Stimulated activated CD8-positive, alpha-beta memory T cell treated with anti-CD3 and anti-CD28 coated beads, Interleukin-15, amount 100 ng/mL, for 24 hours (primary cell): ENCODE measurements at places on chromosomes 7 and 10.

DNA sequence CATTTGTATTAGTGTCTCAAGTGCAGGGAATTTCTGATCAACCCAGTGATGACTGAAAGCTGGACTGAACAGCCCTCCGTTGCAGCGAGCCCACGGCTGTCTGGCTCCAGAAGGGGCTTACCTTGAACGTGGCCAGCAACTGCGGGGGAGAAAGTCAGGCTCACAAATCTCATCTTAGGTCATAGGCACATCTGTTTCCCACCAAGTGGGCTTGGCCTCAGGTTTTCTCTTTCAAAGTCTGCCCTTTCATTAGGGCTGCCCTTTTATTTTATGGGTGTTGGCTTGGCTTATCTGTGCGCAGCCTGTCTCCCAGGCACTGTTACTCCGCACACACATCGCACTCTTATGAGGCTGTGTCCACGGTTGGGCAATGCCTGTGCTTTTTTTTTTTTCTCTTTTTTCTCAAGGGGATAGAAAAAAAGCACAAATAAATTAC, 178.0 kb downstream of the JCAD start:
- no peak for DNase-seq

DNA sequence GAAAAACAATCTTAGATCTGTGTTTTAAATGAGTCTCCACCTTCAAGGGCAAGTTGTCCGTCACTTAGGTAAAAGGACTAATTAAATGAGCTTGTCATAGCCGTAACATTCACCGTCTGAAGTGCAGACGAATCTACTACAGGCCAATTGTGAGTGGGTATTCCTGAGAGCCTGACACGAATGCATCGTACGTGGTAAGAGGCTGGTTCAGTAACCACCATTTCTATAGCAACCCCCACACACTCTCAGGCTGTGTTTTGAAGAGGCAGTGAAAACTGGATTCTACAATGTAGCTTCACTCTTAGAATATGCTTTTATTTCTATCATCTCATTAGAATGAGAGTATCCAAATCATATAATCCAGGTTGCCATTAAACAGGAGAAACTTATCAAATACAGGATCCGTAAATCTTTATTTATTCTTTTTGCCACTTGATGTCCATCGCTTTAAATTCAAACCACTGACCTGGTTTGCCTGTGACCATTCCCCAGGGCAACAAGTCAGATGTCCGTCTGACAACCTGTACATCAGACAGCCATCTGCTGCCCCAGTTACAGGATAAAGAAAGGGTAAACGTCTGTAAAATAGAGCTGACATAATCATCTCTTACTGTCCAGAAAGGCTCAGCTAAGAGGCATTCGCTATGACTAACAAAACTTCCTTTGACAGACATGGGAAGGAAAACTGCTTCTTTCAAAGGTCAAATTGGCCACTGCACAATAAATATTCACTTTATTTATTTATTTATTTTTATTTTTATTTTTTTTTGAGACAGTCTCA, 70.3 kb upstream of the NMT2 start:
- no peak for DNase-seq

- no peak for DNase-seq
Observed at GRCh38 chr7:138720286-138720685, 19.1 kb upstream of the SVOPL start.

DNA sequence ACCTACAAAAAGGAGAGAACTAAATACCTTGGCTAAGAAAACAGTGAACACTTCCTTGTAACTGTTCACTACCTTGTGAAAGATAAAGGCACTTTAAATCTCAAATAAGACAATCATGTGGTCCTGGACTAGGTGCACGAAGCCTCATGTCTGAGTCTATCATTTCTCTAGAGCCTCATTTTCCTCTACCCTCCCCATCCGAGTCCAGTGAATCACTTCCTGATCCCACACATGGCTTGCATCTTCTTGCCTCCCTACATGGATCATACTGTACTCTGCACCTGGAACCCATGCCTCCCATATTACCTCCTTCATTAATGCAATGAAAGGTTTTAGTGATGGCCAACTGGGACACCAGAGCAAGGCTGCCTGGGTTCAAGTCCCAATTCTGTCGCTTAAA, 34.5 kb downstream of the SNX10 start:
- DNase-seq = no peak

DNA sequence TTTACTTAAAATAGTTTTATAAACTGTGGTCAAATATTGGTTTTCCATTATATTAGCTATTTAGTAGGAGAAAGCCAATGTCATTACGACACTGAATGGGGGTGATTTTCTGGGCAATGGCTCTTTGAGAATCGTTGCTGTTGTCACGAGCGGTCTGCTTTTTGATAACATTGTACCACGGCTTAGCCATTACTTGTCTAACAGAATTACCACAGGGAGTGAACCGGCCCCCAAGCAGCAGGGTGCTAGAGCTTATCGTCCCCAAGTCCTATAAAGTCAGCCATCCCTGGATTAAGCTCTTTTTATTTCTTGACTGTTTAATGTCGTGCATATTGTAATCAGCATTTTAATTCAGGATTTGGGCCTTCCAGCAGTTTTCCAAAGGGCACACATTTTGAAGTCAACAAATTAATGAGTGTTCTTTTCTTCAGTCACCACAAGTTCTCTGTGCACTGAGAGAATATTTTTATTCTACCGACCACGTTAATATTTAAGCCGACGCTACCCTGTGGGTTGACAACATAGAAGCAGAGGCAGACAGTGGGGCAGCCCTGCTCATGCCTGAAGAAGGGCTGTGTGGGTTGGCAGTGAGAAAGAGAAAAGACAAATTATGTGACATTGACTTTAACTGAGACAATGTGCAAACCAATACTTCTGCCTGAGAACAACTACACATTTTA, 125.8 kb downstream of the ICA1 start:
- no peak for DNase-seq

DNA sequence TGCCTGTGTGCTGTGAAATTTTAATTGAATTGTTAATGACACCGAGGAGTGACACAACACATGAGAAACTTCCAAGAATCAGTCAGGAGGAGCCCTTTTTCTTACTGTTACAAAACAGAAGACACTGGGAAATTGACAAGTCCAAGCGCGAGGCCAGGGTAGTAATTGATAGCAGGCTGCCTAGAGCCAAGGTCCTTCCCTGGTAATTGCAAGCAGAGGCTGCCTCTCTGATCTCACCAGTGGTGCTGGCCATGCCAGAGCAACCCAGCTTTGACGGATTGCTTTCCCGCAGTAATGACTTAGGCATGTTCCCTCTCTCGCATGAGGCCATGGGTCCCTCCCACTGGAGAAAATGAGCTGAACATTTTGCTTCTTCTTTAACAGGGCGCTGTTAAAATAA, 111.5 kb downstream of the LRMDA start:
- no peak for DNase-seq

GRCh38 chr10:63720072-63720537, 198.9 kb downstream of the REEP3 start:
- no peak for DNase-seq

DNA sequence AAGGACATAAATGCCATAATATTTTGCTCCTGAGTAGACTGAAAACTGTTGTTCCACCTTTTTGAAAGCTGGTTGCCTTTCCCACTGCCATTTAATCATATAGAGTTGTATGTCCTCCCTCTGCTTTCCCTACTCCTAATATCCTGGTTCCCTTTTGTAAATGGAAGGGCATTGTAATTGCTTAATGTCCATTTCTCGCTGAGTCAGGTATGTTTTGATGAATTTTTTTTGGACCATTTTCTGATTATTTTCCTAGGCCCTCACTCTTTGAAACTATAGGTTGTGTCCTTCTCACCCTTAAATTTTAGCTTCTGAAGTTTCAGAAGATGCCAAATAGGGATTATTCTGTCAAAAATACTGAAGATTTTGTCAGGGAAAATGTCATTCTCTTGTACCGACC, 45.5 kb downstream of the WAC start:
- DNase-seq = no peak

DNA sequence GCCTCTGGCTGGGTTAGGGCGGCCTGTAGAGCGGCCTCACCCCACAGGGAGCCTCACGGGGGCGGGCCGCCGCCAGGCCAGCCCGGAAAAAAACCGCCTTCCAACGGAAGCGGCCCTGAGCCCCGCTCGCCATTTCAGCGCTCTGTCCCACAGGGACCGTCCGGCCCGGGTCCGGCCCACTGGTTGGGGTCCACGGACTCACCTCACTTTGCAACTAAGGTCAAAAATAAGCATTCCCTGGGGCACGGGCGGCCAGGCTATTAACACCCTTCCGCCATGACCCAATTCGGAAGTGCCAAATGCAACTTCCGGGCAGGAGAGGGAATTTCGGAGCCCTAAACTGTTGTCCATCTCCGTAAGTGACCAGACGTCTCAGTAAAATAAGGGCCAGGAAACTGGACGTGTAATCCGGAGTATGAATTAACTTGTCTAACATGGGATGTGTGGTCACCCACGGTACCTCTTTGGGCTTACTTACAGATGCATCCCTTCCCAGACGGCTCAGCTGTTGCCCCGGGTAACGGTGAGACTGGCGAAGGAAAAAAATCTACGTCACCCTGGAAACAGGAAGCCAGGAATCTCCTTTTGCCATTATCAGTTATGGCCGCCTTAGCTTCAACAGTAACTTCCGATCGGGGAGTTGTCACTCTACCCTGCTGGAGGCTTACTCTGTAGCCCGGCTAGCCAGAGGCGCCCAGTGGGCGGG, at the start of gene BBIP1:
BBIP1 (minus strand) TSS at position 538 of the 706 bp plus-strand sequence. CDS start 1,023 bp downstream, outside the sequence.
- peak; percentile 54 for DNase-seq

DNA sequence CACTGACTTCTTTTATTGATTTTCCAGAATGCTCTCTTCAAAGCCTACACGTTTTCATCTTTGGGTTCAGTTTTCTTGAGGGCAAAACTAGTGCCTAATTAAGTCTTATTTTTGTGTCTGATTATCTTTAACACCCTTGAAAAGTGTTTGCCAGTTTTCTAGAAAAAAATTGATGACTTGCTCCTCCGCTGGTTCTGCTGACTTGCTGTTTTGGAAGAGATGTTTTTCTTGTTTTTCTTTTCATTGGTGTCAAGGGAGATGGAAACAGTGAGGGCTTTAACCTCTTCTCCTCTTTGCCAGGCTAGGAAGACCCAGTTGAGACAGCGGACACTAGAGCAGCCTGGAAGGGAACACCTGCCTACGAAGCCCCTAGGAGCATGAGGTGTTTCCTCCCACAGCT, 123.7 kb upstream of the EEPD1 start:
- DNase-seq = no peak

DNA sequence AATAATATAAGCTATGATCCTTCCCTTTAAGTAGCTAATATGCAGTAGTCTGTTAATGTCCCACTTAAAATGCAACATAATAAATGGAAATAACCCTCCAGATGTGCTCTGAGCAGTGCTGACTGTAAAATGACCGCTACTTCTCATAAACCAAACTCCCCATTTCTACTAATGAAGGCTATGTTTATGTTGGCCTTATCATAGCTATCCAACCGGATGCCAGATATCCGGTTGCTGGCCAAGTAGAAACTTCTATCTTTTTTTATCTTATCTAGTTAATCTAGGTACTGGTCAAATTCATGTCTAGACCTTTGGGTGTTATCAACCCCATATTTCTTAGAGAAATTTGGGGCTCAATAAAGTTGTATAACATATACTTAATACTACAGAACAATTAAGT, 56.6 kb downstream of the CHRM2 start:
- DNase-seq = no peak

- no peak for DNase-seq
Observed at GRCh38 chr10:34437906-34438305, 377.2 kb downstream of the PARD3 start.

- DNase-seq = no peak
Observed at GRCh38 chr10:129694184-129694583, 227.1 kb downstream of the MGMT start.

DNA sequence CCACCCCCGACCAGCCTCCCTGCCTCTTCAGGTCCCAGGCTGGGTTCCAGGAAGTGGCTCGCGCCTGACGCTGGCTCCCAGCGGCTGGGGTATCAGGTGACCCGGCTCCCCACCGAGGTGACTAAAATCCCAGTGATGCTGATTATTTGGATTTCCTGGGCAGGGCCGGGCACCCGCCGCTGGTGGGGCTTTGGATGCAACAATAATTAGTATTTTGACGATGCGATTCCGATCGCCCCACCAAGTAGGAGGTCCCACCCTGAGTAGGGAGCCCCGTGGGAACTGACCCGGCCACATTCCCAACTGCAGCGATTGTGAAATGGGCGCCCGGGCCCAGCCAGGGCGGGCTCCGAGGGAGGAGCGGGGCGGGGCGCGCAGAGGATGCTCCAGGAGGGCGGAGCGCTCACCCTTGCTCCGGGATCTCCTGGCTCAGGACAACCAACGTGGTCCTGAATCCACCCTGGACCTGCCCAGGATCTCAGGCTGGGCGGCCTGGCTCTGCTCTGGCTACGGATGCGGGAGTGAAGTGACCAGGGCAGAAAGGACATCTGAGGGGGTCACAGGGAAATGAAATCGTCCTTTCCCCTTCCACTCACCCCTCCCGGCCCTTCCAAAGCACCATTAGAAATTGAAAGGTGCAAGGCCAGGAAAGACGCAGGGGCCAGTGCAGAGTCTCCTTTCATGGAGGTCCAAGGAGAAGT, 32.6 kb downstream of the DUSP5 start:
- DNase-seq = no peak

GRCh38 chr10:79107736-79108264, 39.0 kb downstream of the ZMIZ1 start:
- DNase-seq = no peak

DNA sequence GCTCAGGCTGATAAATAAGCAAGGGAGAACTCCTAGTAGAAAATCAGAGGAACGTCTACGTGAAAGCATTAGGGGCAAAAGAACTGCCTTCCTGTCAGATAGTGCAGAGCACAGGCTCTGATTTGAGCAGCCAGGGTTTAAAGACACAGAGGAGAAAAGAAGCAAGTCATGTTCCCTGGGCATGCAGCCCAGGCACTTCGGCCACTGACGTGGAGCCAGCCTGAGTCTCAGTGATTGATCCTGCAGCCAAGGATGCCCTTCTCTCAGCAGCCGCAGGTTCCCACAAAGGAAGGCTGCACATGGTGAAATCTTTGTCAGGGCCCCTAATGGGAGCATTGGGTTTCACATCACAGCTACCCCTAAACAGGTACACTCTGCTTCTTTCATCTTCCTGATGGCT, 161.7 kb upstream of the HPS1 start:
- DNase-seq = no peak

DNA sequence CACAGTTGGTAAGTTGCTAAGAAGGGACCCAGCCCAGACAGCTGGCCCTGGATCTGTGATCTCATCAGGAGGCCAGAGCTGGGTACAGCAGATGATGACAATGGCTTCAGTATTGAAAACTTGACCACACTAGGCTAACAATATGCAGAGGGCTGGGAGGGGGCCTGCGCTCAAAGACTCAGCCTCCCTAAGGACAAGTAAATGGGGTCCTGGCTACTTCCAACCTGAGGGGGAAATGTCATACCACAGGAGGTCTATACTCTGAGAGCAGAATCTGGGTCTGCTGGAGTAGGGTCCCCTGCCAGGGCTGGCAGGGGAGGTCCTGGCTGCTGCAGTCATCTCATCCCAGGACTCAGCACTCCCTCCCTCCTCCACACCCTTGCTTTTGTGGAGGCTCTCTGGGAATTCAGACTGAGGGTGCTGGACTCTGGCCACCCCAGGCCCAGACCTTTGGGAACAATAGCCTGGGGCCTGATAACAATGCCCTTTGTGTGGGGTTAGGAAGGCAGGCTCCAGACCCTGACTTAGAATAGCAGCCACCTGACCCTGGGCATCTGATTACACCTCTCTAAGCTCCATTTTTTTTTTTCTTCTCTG, 1.4 kb downstream of the FXYD4 start:
- no peak for DNase-seq
